ENCODE measurements at places on chromosomes 4 and X. TPM values are rescaled to one million over a fixed set of nuclear protein-coding genes. Genes with fewer than 3 reads are reported as not detected.

DNA sequence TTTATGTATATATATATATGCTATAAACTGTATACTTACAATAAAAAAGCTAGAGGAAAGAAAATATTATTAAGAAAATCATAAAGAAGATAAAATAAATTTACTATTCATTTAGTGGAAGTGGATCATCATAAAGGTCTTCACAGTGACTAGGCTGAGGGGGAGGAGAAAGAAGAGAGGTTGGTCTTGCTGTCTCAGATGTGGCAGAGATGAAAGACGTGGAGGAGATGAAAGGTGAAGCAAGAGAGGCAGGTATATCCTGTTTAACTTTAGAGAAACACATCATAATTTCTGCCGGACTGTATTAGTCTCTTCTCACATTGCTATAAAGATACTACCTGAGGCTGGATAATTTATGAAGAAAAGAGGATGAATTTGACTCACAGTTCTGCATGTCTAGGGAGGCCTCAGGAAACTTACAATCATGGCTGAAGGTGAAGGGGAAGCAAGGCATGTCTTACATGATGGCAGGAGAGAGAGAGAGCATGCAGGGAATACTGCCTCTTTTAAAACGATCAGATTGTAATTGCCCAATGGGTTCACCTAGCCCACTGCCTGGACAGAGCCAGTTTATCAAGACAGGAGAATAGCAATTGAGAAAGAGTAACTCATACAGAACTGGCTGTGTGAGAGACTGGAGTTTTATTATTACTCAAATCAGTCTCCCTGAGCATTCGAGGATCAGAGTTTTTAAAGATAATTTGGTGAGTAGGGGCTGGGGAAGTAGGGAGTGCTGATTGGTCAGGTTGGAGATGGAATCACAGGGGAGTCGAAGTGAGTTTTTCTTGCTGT, 22.1 kb upstream of the RRAGB start:
- no peak for DNase-seq

GRCh38 chr4:147933316-147933715, 201.4 kb downstream of the ARHGAP10 start:
- no peak for DNase-seq

DNA sequence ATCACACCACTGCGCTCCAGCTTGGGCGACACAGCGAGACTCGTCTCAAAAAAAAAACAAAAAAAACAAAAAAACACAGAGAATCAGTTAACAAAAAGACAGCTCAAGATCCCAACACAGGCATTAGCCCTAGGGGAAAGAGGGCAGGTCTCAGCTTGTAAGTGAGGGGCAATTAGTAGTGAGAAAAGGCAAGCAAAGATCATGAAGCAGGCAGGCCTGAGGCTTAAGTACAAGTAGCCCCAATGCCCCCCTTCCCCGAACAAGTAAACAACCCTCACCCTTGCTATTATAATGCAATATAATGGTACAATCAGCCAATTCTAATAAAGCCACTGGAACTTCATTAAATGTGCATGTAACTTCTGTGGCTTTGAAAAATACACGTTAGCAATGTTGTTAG, 17.0 kb downstream of the ADGRA3 start:
- no peak for DNase-seq

DNA sequence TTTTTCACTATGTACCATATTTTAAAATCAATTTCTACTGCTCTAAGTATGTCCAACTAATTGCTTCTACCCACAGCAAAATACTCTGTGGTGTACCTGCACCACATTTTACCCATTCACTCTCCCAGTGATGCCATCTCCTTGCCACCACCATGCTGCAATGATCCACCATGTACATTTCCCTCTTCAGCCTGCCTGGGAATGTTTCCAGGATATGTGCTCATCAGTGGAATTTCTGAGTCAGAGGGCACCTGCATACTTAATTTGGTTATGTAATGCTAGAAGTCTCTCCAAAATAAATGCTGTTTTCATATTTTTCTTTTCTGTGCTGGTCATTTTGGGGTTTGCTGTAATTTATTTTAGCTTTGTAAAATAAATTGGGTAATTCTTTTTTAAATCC, 33.2 kb upstream of the OCIAD2 start:
- DNase-seq: peak; percentile 53

- DNase-seq: peak; percentile 72
Measured at GRCh38 chr4:57043347-57044251, 64.9 kb downstream of the POLR2B start.

DNA sequence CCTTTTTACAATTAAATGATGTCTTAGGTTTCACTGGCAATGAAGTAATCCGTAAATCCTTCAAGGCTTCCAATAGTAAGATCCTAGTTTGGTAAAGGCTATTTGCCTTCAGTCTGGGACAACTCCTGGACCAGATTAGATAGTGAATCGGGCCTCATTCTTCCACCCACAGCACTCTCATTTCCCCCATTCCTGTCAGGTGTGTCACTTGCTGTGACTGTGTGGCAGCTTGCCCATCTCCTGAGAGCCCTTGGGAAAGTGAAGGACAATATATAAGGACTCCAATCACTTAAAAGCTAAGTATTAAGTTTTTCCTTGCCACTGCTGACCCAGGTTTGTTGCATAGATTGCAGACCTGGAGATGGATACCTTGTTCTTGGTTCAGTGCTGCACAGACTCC, 3.3 kb upstream of the GASK1B start:
- DNase-seq: no peak

GRCh38 chr4:101322743-101323142, 24.6 kb downstream of the PPP3CA start:
- no peak for DNase-seq

- no peak for DNase-seq
Measured at GRCh38 chrX:74656079-74656745, 41.8 kb upstream of the RLIM start.

- DNase-seq: no peak
Measured at GRCh38 chrX:129997086-129997485, 14.7 kb downstream of the BCORL1 start.

GRCh38 chrX:78375894-78376293, 48.5 kb upstream of the CYSLTR1 start:
- DNase-seq: peak; percentile 34

GRIPAP1 gene
- 14.2 TPM for total RNA-seq

- DNase-seq: no peak
Measured at GRCh38 chrX:149007423-149007822, 497.7 kb downstream of the IDS start.

GRCh38 chr4:141636771-141637460, 533 bp downstream of the IL15 start:
- peak; percentile 72 for DNase-seq

GRCh38 chr4:15930314-15930713, 8.2 kb downstream of the FGFBP1 start:
- DNase-seq: no peak

- DNase-seq: no peak
Measured at GRCh38 chr4:179195887-179196286, 1753.7 kb upstream of the AGA start.

HNRNPD gene
- 27.1 TPM for total RNA-seq

DNA sequence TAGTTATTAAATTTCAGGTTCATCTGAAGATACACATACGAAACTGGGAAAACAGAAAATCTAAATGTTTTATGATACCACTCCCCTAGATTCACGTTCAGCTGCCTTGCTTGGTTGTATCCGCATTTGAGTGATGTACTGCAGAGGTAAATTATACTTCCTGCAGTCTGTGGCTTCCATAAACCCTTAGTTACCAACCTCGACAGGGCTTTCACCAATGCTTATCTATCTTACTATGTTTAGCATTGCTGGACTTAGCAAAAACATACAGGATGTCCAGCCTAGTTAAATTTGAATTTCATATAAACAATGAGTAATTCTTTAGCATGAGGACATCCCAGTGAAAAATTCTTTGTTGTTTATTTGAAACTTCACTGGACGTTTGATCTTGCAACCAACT, 108.8 kb downstream of the TMA16 start:
- DNase-seq: peak; percentile 46

TMEM192 gene
- total RNA-seq: 6.8 TPM

DNA sequence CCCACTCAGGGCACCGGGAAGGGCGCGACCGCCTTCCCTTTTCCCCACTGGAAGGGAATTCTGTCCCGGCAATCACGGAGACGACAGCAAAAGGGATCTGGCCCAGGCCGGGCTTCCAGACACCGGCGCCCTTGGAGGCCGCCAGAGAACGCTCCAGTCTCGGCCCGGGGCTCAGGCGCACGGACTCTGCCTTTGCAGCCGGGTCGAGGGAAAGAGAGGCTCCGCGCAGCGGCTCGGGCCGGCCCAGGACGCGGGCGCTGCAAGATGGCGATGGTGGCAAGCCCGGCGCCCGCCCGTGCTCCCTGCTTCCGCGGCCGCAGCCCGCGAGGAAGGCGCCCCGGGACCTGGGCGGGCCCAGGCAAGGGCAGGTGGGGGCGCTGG, 1.1 kb downstream of the CTBP1 start:
- no peak for DNase-seq

GRCh38 chr4:92969650-92970379, 666.0 kb downstream of the GRID2 start:
- peak; percentile 87 for DNase-seq

DNA sequence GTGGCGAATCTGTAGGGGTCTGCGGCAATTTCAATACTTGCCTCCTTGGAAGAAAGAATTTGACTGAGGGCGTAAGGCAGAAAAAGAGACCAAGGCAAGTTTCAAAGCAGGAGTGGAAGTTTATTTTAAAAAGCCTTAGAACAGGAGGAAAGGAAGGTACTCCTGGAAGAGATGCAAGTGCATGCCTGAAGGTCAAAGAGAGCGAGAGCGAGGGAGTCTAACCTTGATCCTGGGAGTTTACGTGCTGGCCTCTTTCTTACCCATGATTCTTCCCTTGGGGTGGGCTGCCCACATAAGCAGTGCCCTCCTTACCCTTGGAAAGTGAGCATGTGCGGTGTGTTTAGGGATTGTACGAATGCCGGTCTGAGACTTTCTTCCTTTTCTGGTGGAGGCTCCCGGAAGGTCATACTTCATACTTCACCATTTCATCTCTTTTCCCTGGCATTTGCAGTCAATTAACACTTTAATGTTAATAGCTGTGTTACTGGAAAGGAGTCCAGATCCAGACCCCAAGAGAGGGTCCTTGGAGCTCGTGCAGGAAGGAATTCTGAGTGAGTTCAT, 40.0 kb downstream of the ARSD start:
- no peak for DNase-seq

POLN gene
- 1.6 TPM for total RNA-seq

C4orf36 gene
- total RNA-seq: 1.3 TPM

MTNR1A gene
- total RNA-seq: not detected

- DNase-seq: no peak
Measured at GRCh38 chrX:148611993-148612392, 111.6 kb downstream of the AFF2 start.

DNA sequence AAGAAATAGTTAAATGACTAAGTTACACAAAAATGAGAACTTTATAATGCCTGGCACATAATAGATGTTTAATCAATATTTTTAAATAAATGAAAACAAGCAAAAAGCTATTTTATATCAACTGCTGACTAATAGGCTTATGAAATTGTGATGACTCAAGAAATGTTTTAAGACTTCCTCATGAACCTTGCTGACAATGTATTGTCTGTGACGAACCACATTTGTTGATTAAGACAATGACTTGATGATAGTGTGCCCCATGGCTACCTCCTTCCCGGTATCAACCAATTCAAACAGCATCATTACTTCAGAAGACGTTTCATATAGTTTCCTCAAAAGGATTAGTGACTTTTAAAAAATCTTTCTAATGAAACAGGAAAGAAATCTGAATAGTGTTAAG, 7.9 kb downstream of the CXCL6 start:
- peak; percentile 28 for DNase-seq

DNA sequence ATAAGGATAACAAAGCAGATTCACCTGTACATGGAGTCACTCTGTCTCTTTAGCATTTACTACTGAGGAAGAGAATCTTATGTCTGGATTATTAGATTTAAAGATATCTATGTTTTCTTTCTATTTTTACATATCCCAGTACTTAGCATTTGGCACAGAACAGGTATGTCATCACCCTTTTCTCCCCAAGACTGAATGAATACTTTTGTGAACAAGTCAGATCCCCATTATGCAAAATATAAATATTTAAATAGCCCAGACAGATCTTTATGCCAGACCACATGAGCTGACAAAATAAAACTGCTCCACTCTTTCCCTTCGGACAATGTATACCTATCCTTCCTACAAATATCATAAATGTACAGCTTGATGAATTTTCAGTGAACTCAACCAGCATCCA, 94.5 kb downstream of the CASK start:
- no peak for DNase-seq

- peak; percentile 18 for DNase-seq
Measured at GRCh38 chr4:915041-915474, 17.1 kb downstream of the GAK start.

DNA sequence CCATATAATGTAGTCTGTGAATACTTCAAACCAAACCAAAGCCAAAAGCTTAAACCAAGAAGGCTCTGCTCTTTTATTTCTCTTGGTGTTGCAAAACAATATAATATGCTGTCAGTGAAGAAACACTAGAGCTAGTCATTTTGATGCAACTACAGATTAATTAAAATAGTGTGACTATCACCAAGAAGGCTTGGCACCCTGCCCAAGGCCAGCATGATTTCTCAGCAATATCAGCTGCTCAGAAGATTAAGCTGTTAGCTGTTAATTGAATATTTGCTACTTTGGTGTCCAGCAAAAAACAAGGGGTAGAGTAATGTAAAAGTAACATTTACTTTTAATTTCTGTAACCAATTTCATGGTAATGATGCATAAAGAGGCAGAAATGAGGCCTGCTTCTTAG, 104.9 kb upstream of the PRPS2 start:
- no peak for DNase-seq

DNA sequence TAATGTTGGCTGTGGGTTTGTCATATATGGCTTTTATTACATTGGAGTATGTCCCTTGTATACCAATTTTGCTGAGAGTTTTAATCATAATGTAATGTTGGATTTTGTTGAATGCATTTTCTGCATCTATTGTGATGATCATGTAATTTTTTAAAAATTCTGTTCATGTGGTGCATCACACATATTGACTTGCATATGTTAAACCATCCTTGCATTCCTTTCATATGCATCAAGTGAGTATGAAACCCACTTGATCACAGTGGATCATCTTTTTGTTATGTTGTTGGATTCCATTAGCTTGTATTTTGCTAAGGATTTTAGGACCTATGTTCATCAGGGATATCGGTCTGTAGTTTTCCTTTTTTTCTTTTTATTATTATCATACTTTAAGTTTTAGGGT, 12.1 kb downstream of the HEPH start:
- DNase-seq: no peak

MAGEB17 gene
- not detected for total RNA-seq

DNA sequence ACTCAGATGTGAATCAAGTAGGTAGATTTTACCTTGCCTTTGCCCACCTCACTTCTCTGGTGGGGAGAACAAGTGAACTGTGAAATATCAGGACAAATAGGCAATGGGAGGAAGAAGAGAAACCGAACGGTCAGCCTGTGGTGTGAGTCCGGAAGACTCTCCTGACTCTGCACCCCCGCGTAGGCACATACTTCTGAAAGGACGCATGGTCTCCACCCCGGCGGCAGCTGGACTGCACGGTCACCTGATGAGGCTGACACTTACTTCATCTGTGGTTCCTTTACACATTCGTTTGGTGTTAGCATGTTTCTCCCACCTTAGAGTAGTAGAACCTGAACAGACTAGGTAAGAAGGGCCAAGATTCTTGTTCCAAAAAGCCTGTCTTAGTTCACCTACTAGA, 58.4 kb downstream of the NELFA start:
- no peak for DNase-seq

USP51 gene
- 3.5 TPM for total RNA-seq

ODAM gene
- not detected for total RNA-seq

GRCh38 chrX:134717698-134718097, 59.4 kb upstream of the PLAC1 start:
- DNase-seq: no peak

NR3C2 gene
- under 0.01 TPM for total RNA-seq

All from fibroblast of villous mesenchyme (primary cell).